ENCODE measurements at places on chromosomes 1 and 21. TPM values are rescaled to one million over a fixed set of nuclear protein-coding genes. Genes with fewer than 3 reads are reported as not detected.

Gene PACC1
- total RNA-seq: 5.1 TPM

Gene BRDT
- not detected for total RNA-seq

DNA sequence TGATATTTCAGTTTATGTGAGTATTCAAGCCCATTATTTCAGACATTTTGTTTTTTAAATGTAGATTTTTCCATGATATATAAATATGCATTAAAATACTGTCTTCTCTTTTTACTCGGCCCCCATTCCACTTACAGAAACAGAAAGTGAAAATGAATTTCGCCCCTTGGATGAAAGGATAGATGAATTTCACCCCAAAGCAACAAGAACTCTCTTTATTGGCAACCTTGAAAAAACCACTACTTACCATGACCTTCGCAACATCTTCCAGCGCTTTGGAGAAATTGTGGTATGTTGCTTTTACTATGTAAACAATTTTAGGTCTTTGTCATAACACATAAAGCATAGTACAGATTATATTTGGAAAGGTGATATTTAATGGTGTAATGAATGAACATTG, 59.9 kb downstream of the ZBTB17 start:
- H3K4me3 ChIP-seq: no peak overlapping the region
- H3K27me3 ChIP-seq: no peaks in the 10 kb centered on the region
- H3K36me3 ChIP-seq: peaks cover 22% of the 10 kb centered on the region
- DNase-seq: no peak
- H3K27ac ChIP-seq: peak overlapping the region; percentile 44

DNA sequence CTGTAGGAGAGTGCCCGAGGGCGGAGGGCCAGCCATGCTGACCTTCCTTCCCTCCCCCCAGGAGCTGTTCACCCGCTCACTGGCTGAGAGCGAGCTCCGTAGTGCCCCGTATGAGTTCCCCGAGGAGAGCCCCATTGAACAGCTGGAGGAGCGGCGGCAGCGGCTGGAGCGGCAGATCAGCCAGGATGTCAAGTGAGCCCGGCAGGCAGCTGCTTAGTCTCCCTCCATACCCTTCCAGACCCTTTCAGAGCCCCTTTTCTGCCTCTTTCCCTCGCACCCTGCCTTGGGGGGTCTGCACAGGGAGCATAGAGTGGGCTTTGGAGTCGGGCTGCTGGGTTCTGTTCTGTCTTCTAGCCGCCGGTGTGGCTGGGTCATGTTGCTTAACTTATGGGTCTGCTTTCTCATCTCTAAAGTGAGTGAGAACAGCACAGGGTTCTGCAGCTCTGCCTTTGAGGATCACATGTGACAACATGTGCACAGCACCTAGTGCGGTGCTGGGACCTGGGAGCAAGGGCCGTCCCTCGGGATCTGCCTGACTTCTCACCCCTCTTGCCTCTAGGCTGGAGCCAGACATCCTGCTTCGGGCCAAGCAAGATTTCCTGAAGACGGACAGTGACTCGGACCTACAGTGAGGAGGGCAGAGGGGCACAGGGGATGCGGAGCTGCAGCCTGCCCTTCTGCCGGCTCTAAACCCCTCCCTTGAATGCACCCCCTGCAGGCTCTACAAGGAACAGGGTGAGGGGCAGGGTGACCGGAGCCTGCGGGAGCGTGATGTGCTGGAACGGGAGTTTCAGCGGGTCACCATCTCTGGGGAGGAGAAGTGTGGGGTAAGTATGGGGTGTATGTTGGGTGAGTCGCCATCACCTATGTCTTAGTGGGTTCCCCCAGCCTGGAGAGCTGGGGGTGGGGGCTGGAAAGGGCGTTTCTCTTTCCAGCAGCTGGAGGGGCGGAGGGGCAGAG, 6.2 kb downstream of the AMPD2 start:
- no peak overlapping the region for H3K4me3 ChIP-seq
- peaks cover 13% of the 10 kb centered on the region for H3K4me1 ChIP-seq
- peaks cover 32% of the 10 kb centered on the region for H3K36me3 ChIP-seq
- H3K27me3 ChIP-seq: no peaks in the 10 kb centered on the region
- H3K27ac ChIP-seq: no peak overlapping the region
